ENCODE measurements at places on chromosomes 3 and 15.

GRCh38 chr15:57667171-57667849, 39.2 kb upstream of the POLR2M start:
- DNase-seq, result no peak

DNA sequence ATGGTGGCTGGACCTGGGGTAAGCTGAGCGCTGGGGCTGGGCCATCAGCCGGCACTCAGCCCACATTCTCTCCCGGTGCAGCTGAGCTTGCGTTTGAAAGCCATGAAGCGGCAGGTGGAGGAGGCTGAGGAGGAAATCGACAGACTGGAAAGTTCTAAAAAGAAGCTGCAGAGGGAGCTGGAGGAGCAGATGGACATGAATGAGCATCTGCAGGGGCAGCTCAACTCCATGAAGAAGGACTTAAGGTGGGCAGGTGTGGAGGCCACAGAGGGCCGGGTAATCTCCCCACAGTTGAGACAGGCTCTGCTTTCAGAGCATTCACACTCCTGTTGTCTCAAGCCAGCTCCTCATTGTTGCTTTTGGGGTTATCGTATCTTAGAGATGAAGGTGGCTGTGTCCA, 45.7 kb upstream of the MYZAP start:
- no peak for DNase-seq

GRCh38 chr3:31878231-31878838, 102.7 kb downstream of the OSBPL10 start:
- no peak for DNase-seq

DNA sequence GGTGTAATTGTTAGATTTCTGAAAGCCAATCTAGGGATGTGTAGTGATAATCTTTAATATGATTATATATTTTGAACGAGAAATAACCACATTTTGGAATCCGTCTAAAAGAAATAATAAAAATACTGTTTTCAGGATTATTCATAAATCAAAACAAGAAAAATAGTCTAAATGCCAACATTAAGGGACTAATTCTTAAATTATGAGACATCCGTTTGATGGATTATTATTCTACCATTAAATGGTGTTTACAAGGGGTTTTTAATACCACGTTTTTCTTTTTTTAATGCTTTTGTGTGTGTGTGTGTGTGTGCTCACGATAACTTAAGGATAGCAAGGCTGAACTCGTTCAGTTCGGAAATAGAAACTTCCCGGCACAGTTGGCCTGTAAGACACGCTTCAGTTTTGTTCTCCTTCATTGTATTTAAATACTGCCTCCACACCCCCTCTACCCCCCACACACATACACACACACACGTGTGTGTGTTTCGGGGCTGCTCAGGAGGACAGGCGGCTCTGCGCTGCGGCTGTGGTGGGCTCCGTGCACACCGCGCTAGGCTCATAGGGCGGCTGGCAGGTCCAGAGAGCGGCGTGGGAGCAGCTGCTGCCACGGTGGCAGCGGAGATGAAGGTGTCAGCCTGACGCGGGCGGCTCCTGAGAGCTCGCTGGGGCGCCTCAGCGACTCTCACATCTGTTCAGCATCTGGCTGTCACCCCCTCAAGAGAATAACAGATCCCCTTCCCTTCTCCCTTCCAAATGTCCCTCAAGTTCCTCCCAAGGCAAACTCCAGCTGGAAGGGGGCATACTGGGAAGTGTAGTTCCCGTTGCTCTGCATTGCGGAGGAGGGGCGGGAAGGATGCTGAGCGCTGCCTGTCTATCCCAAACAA, 23.0 kb upstream of the ANP32A start:
- no peak for DNase-seq

GRCh38 chr3:154224866-154225265, 99.4 kb downstream of the DHX36 start:
- DNase-seq, result no peak

- DNase-seq, result no peak
Measured at GRCh38 chr15:100230784-100231183, 111.0 kb downstream of the ADAMTS17 start.

GRCh38 chr15:95016511-95017229, 785.3 kb downstream of the MCTP2 start:
- DNase-seq, result no peak

All from GM19239 (cell line).